Stimulated activated CD4-positive, alpha-beta T cell treated with anti-CD3 and anti-CD28 coated beads, TNF-alpha, amount 100 ng/mL, for 4 hours (primary cell): ENCODE measurements at places on chromosomes 12 and 14.

- no peak for DNase-seq
These were observed 148.6 kb upstream of the SLC38A2 start for GRCh38 chr12:46521145-46521544.

GRCh38 chr14:90457186-90457585 lies 60.4 kb downstream of the CALM1 start:
- no peak for DNase-seq

DNA sequence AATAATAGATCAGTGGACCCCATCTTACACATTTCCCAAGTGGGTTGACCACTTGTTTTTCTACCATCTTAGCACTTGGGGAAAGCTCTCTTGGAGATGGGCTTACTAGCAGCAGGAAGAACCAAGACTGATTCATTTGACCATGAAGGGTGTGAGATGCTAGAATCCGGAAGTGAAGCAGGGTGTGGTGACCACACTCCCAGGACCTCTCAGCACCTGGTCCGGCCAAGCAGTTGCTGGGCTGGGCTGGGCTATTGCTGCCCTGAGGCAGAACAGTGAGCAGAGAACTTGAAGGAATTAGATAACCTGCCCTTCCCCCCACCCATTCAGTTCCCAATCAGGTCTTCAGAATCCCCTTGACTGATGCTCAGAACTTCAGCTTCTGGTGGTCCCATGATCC lies 24.4 kb downstream of the ADCY6 start:
- DNase-seq: no peak

DNA sequence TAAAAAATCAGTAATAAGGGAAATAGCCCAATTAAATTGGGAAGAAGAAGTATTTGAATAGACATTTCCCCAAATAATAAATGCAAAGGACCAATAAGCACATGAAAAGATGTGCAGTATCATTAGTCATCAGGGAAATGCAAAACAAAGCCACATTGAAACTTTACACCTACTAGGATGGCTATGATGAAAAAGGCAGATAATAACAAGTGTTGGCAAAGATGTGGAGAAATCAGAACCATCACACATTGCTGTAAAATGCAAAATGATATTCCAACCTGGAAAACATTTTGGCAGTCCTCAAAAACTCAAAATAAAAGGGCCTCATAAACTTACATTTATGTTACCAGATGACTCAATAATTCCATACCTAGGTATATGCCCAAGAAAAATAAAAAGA lies 131.1 kb upstream of the G2E3 start:
- DNase-seq: no peak

GRCh38 chr14:96158735-96159134 lies 45.9 kb upstream of the BDKRB2 start:
- no peak for DNase-seq

GRCh38 chr14:76810953-76811400 lies 1.7 kb downstream of the ANGEL1 start:
- no peak for DNase-seq

DNA sequence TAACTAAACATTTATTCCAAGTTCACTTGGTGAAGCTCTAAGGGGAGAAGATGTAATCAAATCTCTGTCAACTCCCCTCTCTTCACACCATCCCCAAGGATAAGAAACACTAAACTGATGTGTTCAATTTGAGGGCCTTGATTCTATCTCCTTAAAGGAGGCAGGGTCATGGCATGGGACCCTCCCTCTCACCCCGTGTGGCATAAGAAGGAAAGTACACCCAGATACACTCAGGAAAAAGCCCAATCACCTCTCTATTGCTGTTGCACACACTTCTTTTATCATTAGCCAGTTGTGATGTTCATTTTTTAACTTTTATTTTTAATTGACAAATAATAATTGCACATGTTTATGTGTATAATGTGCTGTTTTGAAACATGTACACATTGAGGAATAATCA lies 35.1 kb downstream of the WASHC3 start:
- no peak for DNase-seq

GRCh38 chr14:51554339-51554920 lies 97.3 kb upstream of the FRMD6 start:
- no peak for DNase-seq

DNA sequence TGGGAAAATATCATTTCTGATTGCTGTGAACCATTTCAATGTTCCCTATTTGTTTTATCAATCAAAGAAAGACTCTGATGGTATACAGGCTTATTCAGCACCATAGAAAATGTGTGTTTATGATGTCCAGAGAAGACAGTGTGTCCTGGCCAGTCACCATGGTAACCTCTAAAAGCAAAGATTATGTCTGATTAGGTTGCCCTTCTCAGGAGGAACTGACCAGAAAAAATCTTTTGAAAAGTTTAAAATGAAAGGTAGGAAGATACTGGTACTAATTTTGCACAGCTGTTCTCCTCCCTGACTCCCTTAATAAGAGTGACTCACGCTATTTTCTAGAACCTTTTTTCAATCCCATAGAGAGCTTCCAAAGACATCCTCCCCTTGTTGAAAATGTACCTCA lies 391.8 kb upstream of the DCN start:
- no peak for DNase-seq

DNA sequence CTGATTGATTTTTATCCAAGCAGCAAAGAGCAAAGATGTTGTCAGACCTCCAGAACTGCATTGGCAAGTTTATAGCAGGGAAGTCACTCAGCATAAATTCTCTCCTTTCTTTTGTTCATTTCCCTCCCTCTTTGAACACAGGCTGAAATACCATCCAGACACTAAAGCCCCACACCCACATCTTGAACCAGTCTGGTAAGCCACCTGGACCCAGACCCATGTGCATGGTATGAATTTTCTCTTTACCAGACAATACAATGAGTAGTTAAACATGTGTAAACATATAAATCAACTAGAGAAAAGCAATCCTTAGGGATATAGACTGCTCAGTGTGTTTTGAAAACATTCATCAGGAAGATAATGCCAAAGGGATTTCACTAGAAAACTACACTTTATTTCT lies 488.3 kb upstream of the FLRT2 start:
- DNase-seq: no peak

DNA sequence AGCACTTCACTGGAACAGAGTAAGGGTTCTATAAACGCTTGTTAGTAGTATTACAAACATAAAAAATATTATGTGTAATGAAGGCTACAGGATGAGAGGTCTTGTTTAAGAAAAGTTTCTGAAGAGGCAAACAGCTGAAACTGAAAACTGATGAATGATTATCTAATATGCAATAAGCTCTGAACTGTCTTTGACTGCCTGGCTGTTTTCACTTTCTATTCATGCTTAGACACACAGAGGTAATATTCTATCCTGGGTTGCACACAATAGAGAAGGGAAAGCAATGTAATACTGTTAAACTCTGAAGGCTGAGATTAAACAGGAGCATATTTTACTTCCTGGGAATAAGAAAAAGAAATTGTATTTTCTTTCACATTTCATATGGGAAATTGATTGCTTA lies 251.3 kb downstream of the ALX1 start:
- no peak for DNase-seq

DNA sequence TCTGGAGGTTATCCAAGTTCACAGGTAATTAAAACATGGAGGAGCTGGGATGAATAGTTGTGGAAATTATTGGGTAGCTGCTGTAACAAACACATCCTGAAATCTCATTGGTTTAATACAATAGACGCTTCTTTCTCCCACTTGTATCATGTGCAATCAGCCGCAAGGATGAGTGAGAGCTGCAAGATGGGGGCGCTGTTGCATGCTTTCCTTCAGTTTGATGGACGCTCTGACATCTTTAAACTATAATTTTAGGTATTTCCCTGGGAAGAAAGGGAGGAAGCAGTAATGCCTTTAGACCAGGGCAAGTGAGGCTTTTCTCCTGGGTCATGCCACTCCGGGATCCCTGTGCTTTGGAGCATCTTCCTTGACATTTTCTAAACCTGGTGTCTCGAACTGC lies 178.7 kb downstream of the PAWR start:
- no peak for DNase-seq

- no peak for DNase-seq
These were observed 42.0 kb upstream of the CHST11 start for GRCh38 chr12:104414581-104415341.

DNA sequence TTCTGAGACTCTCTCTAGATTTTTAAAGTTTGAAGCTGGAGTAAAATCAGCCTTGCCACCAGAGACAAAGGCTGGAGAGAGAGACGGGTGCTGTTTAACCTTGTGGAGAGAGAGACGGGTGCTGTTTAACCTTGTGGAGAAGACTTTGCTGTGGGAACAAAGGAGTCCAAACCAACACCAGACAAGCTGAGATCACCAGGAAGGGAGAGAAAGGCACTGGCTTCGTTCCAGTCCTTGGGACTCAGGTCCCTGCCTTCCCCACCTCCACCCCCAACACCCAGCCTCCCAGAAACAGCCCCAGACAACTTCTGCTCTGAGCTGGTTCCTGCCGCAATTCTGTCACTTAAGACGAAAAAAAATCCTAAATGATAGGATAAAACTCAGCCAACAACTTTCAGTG lies 1389.3 kb downstream of the AACS start:
- no peak for DNase-seq

DNA sequence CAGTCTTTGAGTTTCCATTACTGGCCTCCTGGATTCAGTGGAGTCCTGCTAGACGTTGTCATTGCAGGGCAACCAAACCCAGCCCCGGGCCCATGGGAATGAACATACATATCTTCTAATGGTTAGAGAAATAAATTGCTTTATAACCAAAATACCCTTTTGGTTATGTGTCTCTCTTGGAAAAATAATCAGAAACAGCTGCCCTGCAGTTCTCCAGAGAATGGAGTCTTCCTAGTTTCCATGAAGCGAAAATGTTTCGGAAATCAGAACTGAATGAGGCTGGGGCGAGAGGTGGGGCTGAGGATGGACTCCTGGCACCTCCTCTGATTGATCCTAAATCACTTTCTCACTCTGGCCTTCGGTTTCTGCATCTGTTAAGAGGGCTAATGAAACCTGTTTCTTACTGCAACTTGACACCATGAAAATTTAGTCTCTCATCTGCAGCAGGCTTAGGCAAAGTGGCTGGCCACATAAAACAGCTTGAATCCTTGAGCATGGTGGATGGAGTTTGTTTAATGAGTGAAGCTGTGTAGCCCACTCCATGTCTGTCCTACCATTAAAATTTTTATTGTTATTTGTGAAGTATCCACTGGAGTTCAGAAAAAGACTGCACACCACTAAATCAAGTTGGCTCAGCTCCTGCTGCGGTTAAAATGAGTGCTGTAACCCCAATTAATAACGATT lies 198.9 kb downstream of the CACNA1C start:
- DNase-seq: no peak

- no peak for DNase-seq
These were observed 20.4 kb upstream of the MAP1LC3B2 start for GRCh38 chr12:116538682-116539305.

GRCh38 chr14:103628221-103628683 lies 759 bp upstream of the KLC1 start:
- DNase-seq: no peak

DNA sequence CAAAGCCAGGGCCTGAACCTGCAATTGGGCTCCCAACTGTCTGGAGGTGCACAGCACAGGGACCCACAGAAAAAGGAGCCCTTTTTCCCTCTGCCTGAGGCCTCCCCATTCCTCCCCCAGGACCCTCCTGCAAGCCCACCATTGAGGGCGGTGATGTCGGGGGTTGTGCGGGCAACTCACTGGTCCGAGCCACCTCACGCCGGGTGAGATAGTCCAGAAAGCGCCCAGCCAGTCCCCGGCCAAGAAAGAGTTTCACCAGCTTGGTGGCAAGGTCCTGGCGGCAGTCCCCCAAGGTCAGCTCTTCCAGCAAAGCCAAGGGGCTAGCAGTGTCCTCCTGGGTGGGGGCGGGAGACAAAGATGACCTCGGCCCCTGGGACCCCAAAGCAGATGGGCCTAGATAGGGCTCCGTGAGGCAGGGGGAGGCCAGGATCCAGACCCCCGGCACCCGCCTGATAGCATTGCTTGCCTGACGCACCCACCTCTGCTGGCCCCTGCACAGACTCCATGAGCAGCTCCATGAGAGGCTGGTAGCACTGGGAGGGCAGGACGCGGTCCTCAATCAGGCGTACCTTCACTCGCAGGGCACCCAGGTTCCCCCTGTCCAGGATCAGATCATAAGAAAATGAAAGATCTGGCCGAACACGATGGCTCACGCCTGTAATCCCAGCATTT lies 20.0 kb downstream of the RASAL1 start:
- no peak for DNase-seq

DNA sequence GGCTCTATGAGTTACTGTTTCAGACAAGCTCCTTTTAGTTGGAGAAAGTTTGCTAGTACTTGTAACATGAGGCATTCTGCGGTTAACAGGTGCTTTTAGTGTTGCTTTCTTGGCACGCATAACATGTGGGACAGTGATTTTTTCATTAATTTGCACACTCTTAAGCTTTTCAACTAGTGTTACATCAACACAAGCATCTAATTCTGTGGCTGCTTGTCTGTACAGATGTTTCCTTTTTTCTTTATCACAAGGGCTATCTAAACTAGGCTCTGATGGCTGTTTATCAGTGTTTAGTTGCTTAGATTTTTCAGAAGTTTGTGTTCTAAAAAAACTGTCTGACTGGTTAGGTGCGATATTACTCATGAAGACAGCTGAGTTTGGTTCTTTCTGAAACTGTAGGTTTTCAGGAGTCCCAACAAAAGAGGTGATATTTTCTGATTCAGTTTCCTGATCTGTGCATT lies 120.1 kb downstream of the RALGAPA1 start:
- no peak for DNase-seq

GRCh38 chr14:103657471-103657870 lies 28.5 kb downstream of the KLC1 start:
- no peak for DNase-seq

GRCh38 chr14:90756755-90757345 lies 59.4 kb downstream of the TTC7B start:
- no peak for DNase-seq

- no peak for DNase-seq
These were observed 134.2 kb downstream of the HMGA2 start for GRCh38 chr12:65958456-65958855.

DNA sequence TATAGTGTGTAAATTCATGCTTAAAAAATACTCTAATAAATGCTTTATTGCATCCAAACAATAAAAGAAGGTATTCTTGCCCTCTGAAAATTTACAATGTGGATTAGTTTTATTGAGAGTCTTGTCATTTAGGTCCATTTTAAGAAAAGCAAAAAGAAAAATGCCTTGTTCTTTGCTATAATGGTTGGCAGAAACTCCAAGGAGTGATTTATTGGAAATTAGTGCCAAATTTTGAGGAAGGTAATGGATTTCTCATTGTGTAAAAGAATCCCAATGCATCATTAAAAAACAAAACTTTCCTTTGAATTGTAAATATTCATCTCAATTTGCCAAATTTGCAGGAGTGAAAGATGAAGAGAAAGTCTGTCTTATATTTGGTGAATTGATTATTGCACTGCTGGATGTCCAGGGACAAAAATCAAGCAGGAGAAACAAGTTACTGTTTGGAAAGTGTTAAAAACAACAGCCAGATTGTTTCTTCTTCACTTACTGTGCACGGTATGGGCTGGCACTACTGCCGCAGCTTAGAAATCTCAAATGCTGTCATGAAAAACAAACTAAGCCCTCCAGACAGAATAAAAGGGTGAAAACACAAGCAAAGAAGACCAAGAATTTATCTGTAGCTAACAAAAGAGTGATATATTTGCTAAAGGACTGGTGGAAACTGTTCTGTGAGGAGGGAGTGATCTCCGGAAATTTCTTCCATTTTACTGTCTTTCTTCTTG lies 511.7 kb downstream of the TMTC2 start:
- DNase-seq: no peak
